NCI-H345 (cell line): ENCODE measurements at places on chromosomes 13 and 19.

GRCh38 chr13:28984326-28984725, 164.2 kb downstream of the MTUS2 start:
- no peak for DNase-seq

DNA sequence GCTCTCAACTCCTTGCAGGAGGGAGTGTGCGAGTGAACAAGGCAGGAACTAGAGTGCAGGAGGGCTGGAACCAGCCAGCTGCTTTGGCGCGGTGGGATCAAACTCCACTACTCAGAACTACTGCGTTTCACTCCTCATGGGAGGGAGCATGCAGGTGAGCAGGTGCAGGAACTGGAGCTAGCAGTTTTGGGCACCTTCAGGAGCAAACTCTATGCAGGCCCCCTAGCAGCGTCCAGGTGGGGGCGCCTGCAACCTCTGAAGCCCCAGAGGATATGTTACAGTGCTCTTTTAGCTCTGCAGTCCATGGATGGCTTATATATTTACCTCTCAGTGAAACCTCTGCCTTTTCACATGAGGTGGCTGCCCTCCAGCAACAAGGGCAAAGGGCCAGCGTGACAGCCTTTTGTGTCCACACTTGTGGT, 1303.4 kb downstream of the PCDH9 start:
- no peak for DNase-seq

DNA sequence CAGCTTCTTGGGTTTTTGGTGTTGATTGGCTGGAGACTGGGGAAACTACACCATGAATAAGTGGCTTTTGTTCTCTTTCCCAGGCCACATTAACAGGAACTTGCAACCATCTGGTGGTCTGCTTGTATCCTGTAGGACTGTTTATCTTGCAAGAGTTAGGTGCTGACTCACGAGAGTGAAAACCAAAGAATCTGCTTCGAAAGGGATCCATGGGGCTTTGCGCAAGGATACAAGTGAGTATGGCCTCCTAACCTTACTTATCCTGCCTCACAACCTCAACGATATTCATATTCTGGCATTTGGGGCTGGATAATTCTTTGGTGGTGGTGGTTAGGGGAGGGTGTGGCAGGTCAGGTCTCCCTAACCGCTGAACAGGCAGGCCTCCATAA, 4.7 kb upstream of the SIGLECL1 start:
- no peak for DNase-seq

DNA sequence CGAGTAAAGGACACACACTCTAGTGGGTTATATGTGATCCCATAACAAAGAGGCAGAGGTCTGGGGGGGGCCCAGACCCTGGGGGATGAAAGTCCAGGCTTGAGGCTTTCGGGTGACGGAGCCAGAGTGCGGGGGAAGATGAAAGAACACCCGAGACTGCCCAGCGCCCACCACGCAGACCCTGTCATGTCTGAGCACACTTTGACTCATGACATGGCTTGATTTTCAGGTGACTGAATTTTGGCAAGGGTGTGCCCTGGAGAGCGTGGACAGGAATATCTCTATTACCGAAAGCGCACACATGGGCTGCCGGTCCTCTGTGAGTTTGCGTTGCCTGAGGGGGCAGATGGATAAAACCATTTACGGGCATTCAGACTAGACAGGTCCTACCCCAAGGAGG, 192.0 kb upstream of the SOX1 start:
- DNase-seq = no peak

- DNase-seq = no peak
These were observed 93.5 kb downstream of the ATP11A start for GRCh38 chr13:112783135-112783977.

- no peak for DNase-seq
These were observed at the start of gene GZMM for GRCh38 chr19:543910-544608. GZMM (plus strand) TSS chr19:544053; CDS start chr19:544072, 19 bp downstream.

GRCh38 chr19:46288896-46289588, 7.8 kb upstream of the HIF3A start:
- no peak for DNase-seq

- no peak for DNase-seq
These were observed 437.0 kb downstream of the KLF12 start for GRCh38 chr13:73697166-73697565.

- DNase-seq = no peak
These were observed 222.0 kb downstream of the PCDH9 start for GRCh38 chr13:67008075-67008668.

GRCh38 chr19:45484273-45484945, 12.4 kb downstream of the RTN2 start:
- DNase-seq = no peak

DNA sequence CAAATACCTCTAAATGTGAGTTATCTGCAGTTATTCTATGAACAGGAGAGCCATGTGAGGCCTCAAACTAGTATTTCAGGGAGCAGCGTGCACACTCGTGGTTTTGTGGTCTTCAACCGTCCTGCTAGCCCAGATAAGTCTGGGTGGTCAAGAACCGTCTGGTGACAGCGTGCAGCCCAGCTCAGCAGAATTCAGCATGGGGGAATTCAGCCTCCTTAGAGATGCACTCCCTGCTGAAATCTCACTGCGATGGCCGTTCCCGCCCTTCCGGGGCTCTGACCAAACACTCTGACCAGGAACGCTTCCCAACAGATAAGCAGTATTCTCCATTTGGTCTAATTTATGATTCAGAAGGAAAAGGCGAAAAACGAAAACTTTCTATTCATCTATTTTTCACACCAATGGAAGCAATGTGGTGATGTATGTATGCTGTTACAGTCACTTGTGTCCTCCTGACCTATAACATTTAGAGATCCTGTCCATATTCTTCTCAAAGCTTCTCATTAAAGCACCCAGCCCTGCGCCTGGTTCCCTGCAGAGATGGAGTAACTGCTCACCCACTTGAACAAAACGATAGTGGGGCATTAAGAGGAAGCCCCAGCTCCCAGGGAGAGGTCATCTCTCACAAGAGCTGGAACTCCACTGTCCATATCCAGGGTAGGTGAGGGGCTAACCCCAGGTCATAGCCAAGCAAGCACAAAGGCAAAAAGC, 2.9 kb downstream of the ANKRD27 start:
- no peak for DNase-seq

DNA sequence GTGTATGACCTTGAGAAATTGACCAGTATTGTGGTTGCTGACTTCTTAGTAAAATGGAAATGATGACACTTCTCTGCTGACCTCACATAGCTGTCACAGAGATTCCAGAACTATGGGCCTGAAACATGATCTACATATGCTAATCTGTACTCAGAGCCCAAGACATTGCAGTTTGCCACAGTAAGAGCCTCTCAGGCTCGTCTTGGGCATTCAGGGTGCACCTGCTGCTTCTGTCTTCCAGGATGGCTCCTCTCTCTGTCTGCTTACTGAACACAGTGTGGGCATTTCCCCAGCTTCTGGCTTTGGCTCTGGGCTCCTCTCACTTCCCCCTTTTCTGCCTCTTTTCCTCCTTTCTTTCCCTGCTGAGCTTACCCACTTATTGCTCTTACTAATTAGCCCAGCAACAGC, 22.3 kb upstream of the SLC46A3 start:
- DNase-seq = no peak

DNA sequence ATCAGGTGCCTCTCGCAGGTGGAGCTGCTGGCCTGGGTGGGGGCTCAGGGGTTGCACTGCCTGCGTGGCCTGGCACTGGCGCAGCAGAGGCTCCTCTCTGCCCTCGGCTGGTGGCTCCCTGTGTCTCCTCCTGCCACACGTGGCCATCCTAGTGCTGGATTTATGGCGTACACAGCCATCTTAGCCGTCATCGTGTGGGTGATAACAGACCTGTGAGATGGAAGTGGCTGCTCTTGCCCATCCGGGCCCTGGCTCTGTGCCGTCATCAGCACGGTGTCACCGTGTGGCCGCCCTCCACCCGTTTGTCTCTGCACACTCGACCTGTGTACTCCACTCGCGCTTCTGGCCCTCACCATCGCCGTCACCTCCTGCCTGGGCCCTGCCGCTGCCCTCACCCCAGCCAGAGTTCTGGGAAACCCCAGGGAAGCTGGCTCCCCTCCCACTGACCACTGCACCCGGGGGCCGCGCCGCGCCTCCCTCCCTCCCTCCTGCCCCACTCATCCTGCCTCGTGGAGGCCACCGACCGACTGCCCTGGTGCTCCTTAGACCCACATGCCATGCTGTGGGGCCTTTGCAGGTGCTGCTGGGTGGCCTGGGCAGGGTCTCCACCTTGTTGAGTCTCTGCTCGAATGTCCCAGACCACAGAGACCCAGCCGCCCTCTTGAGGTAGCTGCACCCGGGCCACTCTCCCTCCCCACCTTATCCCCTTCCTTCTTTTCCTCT, 29.5 kb downstream of the TMEM255B start:
- DNase-seq = no peak

DNA sequence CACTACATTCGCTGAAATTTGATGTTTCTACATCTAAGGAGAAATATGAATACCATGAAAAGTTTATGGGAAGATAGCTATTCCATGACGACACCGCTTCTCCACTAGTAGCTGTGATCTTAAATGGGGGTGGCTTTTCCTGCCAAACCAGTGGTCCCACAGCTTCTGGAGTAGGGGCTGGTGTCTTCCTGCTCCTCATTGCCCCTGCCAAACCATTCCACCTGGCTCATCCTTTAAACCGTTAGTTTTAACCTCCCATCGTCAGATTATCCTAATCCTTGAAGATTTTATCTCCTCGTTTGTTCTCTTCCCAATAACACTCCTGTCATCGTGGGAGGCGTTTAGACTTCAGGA, 568 bp upstream of the ZNF230 start:
- no peak for DNase-seq

DNA sequence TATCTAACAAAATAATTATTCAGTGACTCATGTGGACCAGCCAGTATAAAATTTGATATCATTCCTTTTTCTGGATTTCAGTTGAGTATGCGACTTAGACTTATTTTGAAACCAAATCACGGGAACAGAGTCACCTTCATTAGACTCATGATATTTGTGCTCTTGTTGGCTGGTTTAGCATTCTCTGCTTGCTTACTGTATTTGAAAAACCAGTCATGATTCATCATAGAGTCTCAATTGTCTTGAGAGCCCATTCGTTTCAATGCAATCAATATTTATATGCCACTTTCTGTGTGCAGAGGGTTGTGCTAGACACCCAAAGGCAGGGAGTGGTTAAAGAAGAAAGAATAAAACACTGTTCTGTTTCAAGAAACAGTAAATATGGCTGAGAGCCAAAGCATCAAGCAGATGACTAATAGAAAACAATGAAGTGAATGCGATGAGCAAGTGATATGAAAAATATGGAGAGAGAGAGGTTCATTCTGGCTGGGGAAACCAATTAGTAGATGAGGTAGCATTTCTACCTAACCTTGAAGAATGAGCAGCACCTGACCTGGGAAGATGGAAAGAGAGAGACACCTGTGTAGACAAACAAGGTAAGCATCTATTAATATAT, 99.6 kb upstream of the MBNL2 start:
- DNase-seq = peak; percentile 47

GRCh38 chr13:40613192-40613818, 53.1 kb downstream of the FOXO1 start:
- DNase-seq = no peak

GRCh38 chr19:23393121-23393520, 2.1 kb downstream of the ZNF91 start:
- DNase-seq = no peak

- no peak for DNase-seq
These were observed 577.8 kb upstream of the SLITRK5 start for GRCh38 chr13:87093399-87093798.

- no peak for DNase-seq
These were observed 53.2 kb downstream of the MLLT1 start for GRCh38 chr19:6226444-6227155.

- no peak for DNase-seq
These were observed 174.7 kb downstream of the GPC5 start for GRCh38 chr13:91572944-91573598.
